ENCODE measurements at places on chromosomes 4 and X. TPM values are rescaled to one million over a fixed set of nuclear protein-coding genes. Genes with fewer than 3 reads are reported as not detected.

DNA sequence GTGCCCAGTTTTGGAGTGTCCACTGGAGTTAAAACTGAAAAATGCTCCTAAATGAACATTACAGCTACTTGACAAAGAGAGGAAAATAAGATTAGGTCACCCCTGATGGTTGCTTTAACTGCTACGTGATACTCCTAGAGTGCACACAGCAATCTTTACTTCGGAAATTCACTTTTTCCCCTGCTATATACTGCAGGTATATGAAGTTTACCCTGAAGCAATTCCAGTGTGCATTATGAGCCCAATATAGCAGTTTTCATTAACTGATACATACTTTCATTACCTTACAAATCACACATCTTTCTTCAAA, 773 bp upstream of the ZNF827 start:
- no peak for DNase-seq

- no peak for DNase-seq
Observed at GRCh38 chr4:107216379-107216778, 180.3 kb upstream of the DKK2 start.

GRCh38 chr4:113468165-113469022, 293.1 kb downstream of the CAMK2D start:
- DNase-seq: peak; percentile 10

GRCh38 chrX:24828147-24828546, 134.4 kb downstream of the POLA1 start:
- DNase-seq: no peak

- DNase-seq: no peak
Observed at GRCh38 chr4:83356899-83357661, 22.4 kb upstream of the HPSE start.

DNA sequence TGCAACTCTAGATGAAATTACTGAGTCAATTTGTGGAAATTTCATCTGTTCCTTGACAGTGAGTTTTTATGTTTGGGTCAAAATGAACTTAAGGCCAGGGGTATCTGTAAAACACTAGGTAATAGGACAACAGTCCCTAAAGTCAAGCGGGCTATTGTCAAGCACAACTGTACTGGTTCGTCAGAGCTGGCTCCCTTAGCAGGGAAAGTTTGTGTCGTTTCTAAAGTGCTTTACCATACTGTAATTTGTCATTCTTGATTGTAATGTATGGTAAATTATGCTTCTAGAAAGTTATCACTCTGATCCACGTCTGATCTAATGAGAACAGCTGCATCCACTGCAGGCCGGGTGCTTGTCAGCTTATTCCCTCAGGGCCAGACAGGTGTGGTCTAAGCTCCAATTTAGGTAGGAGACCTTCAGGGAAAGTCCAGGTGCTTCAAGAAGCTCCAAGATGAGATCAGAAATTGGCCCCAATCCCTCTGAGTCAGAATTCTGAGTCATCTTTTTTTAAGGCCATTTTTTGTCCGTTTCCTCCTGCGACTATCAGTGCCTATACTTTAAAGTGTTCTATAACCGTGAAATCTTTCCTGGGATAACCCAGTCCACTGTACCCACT, 92.2 kb downstream of the PALLD start:
- DNase-seq: no peak

DNA sequence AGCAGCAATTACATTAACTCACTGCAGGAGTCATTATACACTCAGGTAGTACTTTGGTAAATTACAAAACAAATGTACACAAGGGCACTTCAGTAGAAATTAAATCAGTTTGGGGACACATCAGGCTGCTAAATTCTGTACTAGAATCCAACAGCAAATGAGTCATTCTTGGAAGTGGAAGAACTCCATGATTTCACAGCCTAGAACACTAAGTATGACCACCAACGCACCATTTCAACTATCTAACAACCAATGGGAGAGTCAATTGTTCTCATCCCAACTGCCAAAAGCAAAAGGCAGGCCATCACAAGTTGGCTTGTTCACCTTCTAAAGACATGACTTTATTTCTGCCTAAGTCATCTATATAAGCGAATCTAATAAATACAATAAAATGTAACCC, 26.6 kb downstream of the PPM1K start:
- DNase-seq: no peak

- no peak for DNase-seq
Observed at GRCh38 chr4:17068392-17068791, 169.9 kb upstream of the LDB2 start.

- no peak for DNase-seq
Observed at GRCh38 chr4:6591313-6591712, 16.3 kb downstream of the MAN2B2 start.

- DNase-seq: peak; percentile 14
Observed at GRCh38 chrX:41180194-41180908, 95.1 kb downstream of the USP9X start.

Gene CXCL3
- 3.5 TPM for total RNA-seq

Gene SPACA5
- total RNA-seq: not detected

Gene H2BW2
- total RNA-seq: 0.15 TPM

Gene CPZ
- 22.7 TPM for total RNA-seq

All from WTC11 (cell line).